RCC 7860 (cell line): ENCODE measurements at places on chromosomes 6 and 20.

- no peak for DNase-seq
Measured at GRCh38 chr6:56143796-56144195, 103.6 kb downstream of the COL21A1 start.

DNA sequence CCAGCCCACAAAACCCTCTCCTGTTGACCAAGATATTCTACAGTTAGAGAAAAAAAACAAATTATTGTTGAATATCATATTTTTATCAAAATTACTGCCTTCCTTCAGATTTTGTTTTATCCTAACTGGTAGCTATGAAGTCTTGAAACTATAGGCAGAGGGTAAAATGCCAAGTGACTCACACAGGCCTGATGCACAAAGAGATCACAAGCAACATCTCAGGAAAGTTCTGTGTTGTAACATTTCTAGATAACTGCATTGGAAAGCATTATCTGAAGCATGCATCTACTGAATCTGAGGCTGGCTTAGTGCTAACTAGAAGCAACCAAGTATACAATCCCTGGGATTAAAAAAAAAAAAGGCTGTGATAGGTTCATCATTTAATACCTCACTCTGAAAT lies 134.2 kb downstream of the PKHD1 start:
- DNase-seq = no peak

DNA sequence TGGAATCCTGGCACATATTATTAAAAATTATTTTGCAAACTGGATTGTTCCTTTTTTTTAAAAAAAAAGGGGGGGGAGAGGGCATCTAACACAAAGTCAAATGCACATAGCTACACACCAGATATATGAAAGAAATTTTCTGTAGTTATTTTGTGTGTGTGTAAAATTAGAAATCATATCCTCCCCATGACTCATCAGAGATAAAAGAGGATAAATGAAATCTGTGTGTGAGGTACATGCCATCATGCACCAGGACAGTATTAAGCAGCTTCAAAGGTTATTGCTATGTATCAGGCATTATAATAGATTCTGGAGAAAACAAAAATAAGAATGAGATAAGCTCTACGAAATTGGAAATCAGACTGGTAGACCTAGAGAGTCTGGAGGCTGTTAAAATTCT lies 5.2 kb downstream of the BTBD9 start:
- DNase-seq = no peak

DNA sequence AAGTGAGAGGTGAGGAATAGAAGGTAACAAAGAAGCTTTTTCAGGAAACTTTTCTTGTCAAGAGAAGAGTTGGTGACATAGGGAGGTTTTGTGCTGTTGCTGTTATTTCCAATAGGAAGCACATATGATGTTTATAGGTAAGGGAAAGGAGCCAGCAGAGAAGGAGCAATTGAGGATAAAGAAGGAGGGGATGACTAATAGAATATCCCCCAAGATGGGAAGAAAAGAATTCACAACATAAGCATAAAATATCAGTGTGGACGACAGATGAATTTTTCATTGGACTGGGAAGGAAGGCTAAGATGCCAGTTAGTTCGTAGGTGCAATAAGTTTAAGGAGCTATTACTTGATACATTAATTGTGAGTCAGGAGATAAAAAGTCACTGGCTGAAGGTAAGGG lies 8.5 kb upstream of the BEND6 start:
- no peak for DNase-seq

- no peak for DNase-seq
Measured at GRCh38 chr6:149268768-149269167, 48.7 kb upstream of the TAB2 start.

DNA sequence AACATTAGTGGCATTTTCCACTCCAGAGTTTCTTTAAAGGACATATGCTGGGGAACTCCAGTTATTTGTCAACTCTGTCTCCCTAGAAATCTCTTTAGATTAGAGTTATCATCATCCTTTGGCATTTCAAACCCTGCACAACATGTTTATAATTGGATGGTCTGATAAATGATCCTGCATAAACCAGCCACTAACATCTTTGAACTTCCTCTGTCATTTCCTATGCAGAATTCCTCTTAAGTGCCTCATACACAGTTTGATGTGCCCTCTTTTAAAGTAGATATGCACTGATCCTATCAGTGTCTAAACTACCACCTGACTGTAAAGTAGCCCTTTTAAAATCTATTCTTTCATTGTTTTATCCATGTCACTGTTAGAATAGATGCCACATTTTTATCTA lies 306.3 kb upstream of the IRAK1BP1 start:
- no peak for DNase-seq

GRCh38 chr6:28589957-28590349 lies 64.3 kb downstream of the GPX5 start:
- no peak for DNase-seq

- no peak for DNase-seq
Measured at GRCh38 chr6:152598421-152598820, 38.7 kb downstream of the SYNE1 start.

- DNase-seq = no peak
Measured at GRCh38 chr6:46011188-46012085, 4.2 kb downstream of the CLIC5 start.
